ENCODE measurements at places on chromosomes 4 and X.

GRCh38 chr4:10998846-10999245, 314.3 kb upstream of the CLNK start:
- DNase-seq = peak; percentile 56

DNA sequence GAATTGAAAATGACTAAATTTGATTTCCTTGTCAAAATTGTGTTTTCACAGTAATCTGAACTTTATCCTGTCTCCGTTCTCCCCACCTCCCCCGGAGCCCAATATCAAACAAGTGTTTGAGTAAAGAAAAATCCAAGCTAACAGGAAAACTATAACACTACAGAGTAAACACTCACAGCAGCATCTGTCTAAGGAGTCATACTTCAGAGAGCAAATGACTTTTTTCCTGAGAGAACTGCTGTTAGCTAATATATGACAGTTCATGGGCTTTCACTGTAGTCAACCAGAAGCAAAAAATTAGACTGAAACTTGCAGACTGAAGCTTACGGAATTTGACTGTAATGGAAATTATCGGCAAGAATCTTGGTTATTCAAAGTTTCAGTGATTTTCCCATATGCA, 321.7 kb downstream of the ANKRD50 start:
- DNase-seq = no peak

DNA sequence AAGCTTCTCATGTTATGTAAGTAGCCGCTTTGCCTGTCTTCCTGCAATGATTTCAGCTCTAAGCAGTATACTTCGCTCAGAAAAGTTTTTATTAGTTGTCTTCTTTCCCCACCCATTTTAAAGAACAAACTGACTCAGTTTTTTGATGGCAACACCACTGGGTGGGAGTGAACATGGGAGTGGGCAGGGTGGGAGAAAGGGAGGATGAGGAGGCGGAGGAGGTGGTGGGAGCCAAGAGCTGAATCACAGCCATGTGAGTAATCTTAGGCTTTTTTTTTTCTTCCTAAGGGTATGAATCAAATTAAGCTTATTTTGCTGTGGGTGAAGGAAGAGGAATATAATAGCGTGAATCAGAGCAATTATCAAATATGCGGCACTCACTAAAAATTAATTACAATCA, 574.3 kb upstream of the DIPK2B start:
- DNase-seq = peak; percentile 85

DNA sequence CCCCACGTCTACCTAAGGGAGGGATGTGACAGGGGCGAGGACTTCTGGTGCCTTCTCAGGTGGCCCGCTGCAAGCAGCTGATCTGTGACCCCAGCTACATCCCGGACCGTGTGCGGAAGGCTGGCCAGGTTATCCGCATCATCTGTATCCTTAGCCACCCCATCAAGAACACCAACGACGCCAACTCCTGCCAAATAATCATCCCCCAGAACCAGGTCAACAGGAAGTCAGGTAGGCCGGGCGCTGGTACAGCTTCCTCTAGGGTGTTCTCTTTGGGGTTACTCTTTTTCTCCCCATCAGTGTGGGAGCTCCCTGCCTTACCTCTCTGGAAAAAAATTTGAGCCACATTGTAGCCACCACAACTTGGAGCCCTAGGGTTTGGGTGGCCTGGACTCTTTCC, 2.4 kb upstream of the FAM50A start:
- DNase-seq = no peak

GRCh38 chr4:122712782-122713181, 19.7 kb upstream of the BBS12 start:
- peak; percentile 39 for DNase-seq

DNA sequence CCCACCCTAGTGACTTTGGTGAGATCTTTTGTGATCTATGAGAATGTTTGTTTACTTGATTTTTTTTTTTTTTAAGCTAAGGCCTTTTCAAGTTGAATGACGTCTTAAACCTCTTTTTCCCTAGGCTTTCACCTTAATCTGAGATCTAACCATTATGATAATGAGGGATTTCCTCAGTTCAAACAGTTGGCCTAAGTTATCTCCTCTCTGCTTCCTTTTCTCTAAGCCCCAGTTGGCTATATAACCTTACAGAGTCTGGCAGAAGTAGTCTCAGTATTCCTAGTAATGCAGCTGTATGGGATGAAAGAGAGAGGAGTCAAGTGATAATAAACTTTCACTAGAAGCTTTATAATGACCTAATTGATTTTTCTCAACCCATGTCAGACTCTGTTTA, 99.0 kb downstream of the STIM2 start:
- DNase-seq = no peak
